ENCODE measurements at places on chromosomes 4 and X. TPM values are rescaled to one million over a fixed set of nuclear protein-coding genes. Genes with fewer than 3 reads are reported as not detected.

- no peak for DNase-seq
Measured at GRCh38 chr4:41125558-41126311, 88.6 kb downstream of the APBB2 start.

DNA sequence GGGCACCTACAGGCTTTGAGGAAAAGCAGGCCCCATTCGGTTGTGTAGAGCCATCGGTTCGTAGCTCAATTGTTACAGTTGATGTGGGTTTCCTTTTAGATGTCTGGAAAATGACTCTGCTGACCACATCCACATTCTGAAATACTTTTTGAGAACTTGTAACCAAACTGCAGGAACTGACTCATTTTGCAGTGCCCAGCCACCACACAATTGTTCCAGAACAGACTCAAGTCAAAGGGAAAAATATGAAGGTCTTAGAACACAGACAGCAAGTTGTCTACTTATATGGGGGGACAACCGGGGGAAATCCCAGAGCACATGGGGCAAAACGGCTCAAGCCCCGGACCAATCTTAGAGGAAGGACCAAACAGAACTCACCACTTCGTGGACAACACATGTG, 557.6 kb upstream of the DIPK2B start:
- DNase-seq = no peak

GRCh38 chrX:3669841-3670475, 43.5 kb downstream of the PRKX start:
- DNase-seq = no peak

- no peak for DNase-seq
Measured at GRCh38 chrX:100395781-100396180, 14.3 kb downstream of the PCDH19 start.

- DNase-seq = no peak
Measured at GRCh38 chrX:24014388-24015018, 12.5 kb downstream of the KLHL15 start.

DNA sequence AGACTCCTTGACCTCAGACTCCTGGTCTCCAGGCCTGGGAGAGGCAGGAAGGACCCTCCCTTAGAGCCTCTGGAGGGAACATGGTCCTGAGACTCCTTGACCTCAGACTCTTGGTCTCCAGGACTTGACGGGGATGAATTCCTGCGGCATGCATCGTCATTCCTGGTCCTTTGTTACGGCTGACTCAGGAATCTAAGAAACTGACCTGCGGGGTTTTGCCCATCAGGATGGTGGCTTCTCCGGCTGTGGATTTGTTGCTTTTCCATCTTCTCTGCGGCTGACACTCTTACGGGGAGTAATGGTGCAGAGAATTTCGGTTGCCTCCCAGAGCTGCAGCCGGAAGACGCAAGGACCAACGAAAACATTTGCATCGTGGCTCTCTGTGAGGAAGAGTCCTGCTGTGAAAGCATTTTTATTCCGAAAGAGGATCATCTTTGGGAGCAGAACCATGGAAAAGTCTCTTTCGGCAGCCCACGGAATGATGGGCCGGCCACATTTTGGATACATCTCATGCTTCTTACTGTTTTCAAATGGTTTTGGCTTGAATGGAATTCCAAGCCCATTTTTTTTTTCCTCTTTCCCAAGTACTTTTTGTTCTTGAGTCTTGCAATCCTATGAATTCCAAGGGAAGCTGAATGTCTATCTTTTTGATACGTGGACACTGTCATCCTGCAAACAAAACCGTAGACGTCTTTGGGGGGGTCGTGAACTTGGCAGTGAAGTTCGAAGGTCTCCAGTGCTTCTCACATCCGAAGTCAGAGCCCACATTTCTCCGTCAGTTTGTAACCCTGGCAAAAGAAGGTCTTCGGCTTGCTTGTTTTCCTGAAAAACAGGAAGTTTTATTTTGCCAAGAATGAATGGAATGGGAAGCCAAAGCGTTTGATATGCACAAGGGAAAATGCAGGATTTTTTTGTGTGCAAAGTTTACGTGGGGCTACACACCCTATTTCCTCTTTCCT, 36.5 kb downstream of the SHOX start:
- no peak for DNase-seq

DNA sequence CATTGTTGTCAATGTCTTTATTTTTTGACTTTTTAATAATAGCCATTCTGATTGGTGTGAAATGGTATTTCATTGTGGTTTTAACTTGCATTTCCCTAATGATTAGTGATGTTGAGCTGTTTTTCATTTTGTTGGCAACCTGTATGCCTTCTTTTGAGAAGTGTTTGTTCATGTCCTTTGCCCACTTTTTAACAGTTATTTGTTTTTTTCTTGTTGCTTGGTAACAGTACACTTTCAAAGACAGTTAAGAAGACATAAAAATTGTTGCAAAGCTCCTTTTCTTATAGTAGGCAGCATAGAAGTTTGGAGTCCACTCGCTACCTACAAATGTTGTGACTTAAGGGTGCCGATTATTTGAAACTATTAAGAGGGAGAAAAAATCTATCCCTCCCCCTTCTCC, 48.7 kb upstream of the SLC7A11 start:
- DNase-seq = no peak

DNA sequence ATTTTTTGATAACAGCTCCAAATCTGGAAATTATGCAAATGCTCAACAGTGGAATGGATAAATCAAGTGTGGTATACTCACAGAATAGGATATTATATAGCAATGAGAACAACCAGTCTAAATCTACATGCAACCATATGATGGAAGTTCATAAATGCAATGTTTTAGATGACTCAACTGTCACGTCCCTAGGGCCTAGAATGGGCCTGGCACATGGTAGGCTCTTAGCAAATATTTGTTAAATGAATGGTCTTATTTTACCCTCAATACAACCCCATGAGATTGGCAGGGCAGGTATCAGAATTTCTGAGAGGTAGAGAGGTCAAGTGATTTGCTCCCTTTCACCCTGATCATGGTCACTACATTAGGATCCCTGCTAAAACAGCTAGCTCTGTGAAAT, 14.6 kb upstream of the NKX3-2 start:
- no peak for DNase-seq

DNA sequence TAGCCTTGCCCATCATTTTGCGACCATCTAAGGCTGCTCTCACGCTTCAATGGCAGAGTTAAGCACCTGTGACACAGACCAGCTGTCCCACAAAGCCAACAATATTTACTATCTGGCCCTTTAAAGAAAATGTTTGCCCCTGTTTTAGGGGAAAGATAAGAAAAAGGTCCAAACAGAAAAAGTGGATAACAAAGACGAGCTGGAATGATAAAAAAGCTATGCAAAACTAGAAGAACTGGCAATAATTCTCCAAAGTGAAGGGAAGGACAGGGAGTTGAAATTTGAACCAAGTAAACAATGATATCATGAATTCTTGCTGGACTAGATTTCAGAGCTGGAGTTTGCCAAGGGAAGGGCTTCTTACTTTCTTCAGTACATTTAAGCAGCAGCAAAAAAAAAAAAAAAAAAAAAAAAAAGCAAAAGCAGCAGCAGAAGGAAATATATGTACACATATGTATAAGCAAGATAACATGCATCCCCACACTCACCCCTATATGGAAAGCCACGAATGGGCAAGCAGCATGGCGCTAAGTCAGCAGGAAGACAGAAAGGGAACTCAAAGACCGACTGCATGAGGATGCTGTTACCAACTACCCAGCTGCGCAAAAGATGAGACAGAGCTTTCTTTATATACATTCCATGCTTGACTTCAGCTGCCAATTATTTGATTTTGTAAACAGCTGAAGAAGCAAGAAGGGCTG, 12.5 kb downstream of the TRAPPC2 start:
- no peak for DNase-seq

- DNase-seq = no peak
Measured at GRCh38 chr4:87567191-87567590, 38.0 kb upstream of the SPARCL1 start.

- no peak for DNase-seq
Measured at GRCh38 chr4:134215620-134216344, 14.2 kb upstream of the PABPC4L start.

Gene ZNF330
- 20.1 TPM for total RNA-seq

Gene SGCB
- total RNA-seq = 10.8 TPM

Gene CXCL1
- 9.5 TPM for total RNA-seq

Gene TMEM154
- 41.2 TPM for total RNA-seq

Gene CSN1S1
- total RNA-seq = not detected

Gene GPR82
- 0.11 TPM for total RNA-seq

Gene DGKK
- total RNA-seq = not detected

Gene FAM47C
- not detected for total RNA-seq

Gene XAGE1A
- total RNA-seq = not detected
